Motor neuron (in vitro differentiated cells): ENCODE measurements at places on chromosomes 7 and 10.

DNA sequence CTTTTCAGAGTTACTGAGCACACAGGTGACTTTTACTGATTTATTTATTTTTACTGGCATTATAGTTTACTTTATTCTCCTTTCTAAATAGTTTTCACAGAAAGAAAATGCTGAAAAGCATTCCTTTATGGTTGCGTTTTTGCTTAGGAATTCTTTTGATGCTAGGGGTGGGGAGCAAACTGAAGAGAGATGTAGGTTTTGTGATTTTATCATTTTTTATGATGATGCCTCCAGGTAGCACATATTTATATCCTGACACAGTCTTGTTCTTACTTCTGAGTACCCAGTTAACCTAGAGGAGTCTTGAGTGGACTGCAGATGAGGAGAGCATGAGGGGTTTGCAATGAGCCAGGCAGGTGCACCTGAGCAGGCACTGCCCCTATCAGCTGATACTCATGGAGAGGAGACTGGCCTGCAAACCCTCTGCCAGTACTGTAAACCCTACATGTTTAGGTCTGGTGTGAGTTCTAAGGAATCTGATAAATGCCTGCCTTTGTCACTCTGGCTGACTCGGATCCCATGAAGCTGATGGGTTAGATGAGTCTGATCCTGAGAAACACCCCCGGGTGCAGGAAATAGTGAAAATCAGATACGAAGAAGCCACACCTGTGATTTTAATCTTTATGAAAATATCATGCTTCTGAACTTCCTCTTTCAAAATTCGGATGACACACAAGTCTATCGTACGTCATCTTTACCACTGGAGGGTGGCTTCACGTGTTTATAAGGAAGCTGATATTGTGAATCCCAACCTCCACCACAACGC, 302.9 kb downstream of the WDR37 start:
- no peak for ATAC-seq

- ATAC-seq: no peak
Observed at GRCh38 chr7:98300595-98301372, 19.3 kb downstream of the BRI3 start.

- no peak for ATAC-seq
Observed at GRCh38 chr7:1377111-1377909, 82.0 kb downstream of the MICALL2 start.

GRCh38 chr10:33783078-33783477, 448.6 kb upstream of the NRP1 start:
- no peak for ATAC-seq

GRCh38 chr10:62992145-62992721, 140.9 kb upstream of the NRBF2 start:
- ATAC-seq: no peak

DNA sequence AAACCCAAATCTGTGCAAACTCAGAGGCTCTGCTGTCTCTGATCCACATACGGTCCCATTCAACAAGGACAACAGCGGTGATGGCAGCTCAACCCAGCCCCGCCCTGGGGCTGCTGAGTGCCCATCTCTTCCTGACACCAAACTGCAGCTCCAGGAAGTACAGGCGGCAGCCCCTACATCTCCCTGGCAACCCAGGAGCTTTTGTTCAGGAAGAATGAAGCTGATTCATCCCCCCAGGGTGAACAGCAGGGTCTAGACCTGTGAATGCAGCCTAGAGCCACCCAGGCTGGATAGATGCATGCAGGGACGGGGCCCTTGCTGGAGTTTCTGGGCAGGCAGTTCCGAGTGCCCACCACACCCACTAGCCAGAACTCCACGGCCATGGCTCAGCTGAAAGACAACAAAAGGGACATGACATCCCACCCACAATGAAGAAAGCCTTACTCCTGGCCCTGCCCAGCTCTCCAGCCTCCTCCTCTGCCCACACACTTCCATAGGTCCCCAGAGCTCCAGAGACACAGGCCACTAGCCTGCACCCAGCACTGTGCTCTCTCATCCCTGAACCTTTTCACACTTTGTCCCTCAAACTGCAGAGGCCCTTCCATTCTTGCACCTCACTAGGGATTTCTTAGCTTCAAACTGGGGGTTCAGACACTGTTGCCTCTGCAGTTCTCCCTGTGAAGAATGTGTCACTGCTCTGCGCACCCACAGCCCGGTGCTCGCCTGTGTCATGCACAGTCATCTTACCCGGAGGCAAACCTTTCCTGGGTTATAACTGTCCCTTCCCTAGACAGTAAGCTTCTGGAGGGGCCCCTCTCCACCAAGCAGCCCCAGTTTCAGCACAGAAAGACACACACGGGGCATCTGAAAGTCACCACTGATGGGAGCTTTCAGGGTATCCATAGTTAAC, 99.1 kb downstream of the GRID1 start:
- ATAC-seq: no peak

- ATAC-seq: no peak
Observed at GRCh38 chr10:102519246-102519825, 15.6 kb downstream of the SUFU start.

- no peak for ATAC-seq
Observed at GRCh38 chr7:5426226-5426475, 2.5 kb upstream of the TNRC18 start.
